ENCODE measurements at places on chromosomes 11 and 22. TPM values are rescaled to one million over a fixed set of nuclear protein-coding genes. Genes with fewer than 3 reads are reported as not detected.

GRCh38 chr22:43300891-43301676 is 42.1 kb downstream of the SCUBE1 start:
- no peak for DNase-seq

- no peak for DNase-seq
These were observed 70.8 kb upstream of the MYOD1 start for GRCh38 chr11:17648528-17648927.

DNA sequence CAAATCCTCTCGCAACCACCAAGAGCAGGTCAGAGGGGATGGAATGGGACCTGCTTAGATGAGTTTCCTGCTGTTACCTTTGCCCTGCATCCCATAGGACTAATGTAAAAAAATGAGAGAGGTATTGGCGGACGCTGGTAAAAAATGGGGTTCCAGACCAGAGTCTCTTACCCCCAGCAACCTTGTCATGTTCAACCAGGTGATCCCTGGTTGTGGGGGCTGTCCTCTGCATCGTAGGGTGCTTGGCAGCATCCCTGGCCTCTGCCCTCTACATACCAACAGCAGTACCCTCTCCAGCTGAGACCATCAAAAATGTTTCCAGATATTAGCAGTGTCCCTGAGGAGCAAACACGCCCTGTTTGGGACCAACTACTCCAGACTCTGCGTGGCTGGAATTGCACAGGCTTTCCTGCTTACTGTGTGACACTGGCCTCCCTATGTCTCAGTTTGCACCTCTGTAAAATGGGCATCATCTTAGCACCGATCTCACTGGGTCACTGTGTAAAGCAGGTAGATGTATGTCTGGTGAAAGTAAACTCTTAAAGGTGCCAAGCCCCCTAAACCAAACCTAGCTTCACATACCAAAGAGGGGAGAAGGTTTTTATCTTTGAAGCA is 1.5 kb downstream of the APOL6 start:
- no peak for DNase-seq

Gene CCDC87
- total RNA-seq: 1.5 TPM

Gene ANKK1
- not detected for total RNA-seq

Gene RFPL1
- not detected for total RNA-seq

Gene OR6T1
- total RNA-seq: not detected

Gene TRIM21
- 10.0 TPM for total RNA-seq

Gene UCP3
- 3.5 TPM for total RNA-seq

Data from endodermal cell (in vitro differentiated cells).